ENCODE measurements at places on chromosomes 11 and 22. TPM values are rescaled to one million over a fixed set of nuclear protein-coding genes. Genes with fewer than 3 reads are reported as not detected.

DNA sequence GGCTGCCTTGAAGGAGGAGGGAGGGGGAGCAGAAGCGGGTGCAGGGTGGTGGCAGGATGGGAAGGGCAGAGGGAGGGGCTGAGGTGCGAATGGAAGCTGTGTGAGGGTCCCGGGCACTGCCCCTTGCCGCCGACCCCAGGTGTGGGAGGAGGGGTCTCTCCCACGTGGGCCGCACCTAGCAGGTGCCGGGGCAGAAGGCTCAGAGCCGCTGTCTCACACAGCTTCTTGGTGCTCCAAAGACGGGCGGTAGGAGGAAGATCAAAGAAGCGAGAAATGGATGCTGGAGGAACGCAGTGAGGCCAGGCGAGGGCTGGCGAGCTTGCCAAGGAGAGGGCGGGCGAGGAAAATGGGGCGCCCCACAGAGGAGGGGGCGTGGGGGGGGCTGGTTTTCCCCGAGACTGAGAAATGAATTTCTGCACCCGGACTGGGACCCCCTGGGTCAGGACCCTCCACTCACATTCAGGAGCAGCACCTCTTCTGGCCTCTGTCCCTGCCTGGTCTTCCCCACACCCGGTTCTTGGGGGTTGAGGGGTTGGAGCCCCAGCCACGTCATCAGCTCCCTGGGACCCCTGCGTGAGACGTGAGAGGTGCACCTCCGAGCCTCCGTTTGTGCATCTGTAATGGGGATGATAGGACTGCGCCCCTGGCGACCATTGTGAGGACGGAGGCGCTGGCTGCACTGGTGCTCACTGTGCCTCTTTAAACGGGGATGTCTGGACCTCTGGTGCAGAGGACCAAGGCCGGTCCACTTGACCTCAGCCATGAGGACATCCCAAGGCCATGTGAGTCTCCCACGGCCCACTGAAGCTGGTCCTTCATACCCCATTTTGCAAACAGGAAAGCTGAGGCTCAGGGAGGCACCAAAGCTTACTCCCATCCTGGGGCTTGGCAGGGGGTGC is 16.8 kb downstream of the LSP1 start:
- DNase-seq = no peak

GRCh38 chr11:63920939-63921417 is 4.0 kb upstream of the RCOR2 start:
- DNase-seq = peak; percentile 44

POLR2F gene
- 51.1 TPM for total RNA-seq

GRCh38 chr11:57752954-57753353 is 1.3 kb upstream of the BTBD18 start:
- DNase-seq = no peak

DNA sequence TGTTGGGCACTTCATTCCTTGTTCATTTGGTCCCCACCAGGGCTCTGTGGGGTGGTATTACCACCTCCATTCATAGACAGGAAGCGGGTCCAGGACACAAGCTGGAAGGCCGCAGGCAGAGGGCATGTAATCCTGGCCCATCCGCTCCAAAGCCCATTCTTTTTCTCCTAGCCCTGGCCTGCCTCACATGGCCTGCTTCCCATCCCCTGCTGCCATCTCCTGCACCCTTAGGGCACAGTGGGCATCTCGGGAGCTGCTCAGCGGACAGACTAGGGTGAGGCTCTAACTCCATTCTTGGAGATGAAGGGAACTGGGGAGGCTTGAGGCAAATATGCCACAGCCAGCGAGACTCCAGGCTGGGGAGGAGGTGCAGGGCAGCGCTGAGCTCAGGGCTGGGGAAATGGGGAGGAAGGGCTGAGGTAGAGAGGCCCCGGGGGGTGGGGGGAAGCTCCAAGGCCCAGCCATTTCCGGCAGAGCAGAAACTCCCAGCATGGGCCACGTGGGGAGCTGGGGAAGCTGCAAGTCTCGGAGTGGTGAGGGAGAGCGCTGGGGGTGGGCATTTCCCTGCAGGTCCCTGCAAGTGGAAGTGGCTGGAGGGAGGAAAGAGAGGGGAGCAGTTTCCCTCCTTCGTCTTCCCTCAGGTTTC is 14.3 kb upstream of the BCL9L start:
- DNase-seq = no peak

DNA sequence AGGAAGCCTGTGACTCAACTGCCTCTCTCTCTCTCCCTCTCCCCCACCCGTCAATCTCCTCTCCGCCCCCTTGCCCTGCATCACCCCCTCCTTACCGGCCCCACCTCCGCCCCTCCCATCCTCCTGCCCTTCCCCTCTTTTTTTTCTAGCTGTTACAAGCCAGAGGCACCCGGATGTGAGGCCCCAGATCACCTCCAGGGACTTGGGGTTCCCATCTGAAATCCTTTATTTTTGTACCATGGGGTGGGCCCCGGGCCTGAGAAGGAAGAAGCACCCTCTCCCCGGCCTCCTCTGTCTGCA is 10.8 kb downstream of the KCTD17 start:
- no peak for DNase-seq

RAB3IL1 gene
- 7.0 TPM for total RNA-seq

GRCh38 chr22:37544955-37545702 is 15.2 kb upstream of the CDC42EP1 start:
- peak; percentile 76 for DNase-seq

GRCh38 chr11:125167292-125167953 is 2.9 kb downstream of the PKNOX2 start:
- DNase-seq = no peak

- DNase-seq = peak; percentile 92
Observed at GRCh38 chr11:10933455-10934292, 75.8 kb upstream of the ZBED5 start.

OR6A2 gene
- total RNA-seq = 0.08 TPM

ACRV1 gene
- not detected for total RNA-seq

- no peak for DNase-seq
Observed at GRCh38 chr22:34592123-34592740, 473.7 kb upstream of the ISX start.

OR10A2 gene
- total RNA-seq = not detected

- no peak for DNase-seq
Observed at GRCh38 chr11:25244126-25244525, 747.3 kb downstream of the LUZP2 start.

GRCh38 chr22:32660292-32660691 is 141.2 kb upstream of the TIMP3 start:
- DNase-seq = peak; percentile 46

TRPM5 gene
- 2.0 TPM for total RNA-seq

OR51B2 gene
- not detected for total RNA-seq

PLAAT2 gene
- 53.6 TPM for total RNA-seq

GRM5 gene
- not detected for total RNA-seq

PGA5 gene
- total RNA-seq = not detected

- no peak for DNase-seq
Observed at GRCh38 chr11:106503901-106504300, 426.4 kb downstream of the AASDHPPT start.

- no peak for DNase-seq
Observed at GRCh38 chr22:38032681-38033521, 24.3 kb upstream of the PICK1 start.

DNA sequence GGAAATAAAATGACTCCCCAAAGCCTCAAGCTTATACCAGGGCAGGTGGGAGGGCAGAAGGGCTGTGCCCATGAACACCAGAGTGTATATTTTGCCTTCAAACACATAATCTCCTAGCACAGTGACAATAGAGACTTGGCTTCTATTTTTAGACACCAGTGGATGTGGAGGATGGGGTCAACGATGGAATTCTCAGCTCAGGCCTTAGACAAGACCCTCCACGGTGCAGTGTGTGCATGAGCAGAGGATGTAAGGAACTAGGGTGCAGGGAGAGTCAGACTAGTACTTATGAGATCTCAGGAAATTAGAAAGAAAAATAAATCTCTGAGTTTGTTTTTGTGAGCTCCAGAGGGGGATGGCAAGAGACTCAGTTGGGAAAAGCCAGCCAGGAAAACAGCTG is 113.6 kb upstream of the CADM1 start:
- no peak for DNase-seq

MCAT gene
- 19.7 TPM for total RNA-seq

LINC01488 gene
- not detected for total RNA-seq

DNA sequence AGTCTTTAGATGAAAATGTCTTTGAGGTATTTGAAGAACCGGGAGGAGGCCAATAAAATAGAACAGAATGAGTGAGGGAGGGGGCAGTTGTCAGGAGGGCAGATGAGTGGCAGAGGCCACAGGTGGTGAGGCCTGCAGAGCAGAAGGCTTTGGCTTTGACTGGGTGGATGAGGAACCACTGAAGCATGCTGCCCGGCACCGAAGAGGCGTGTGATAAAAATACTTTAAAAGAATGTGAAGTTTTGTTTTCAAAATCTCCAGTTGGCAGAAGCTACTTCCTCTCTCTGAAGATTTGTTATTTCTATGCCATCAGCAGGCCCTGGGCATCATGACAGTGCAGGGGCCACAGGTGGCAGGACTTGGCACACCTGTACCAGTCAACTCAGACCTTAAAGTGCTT is 6.3 kb downstream of the MS4A12 start:
- DNase-seq = peak; percentile 71

Data from left colon (tissue), 2 donors.